Left lung (tissue), 14 donors: ENCODE measurements at places on chromosomes 12 and 14. TPM values are rescaled to one million over a fixed set of nuclear protein-coding genes. Genes with fewer than 3 reads are reported as not detected.

Gene PLD4
- 0.93 TPM for total RNA-seq

Gene RNFT2
- 5.5 TPM for total RNA-seq

Gene LRFN5
- 2.1 TPM for total RNA-seq

Gene TMEM229B
- total RNA-seq, result 3.1 TPM

Gene IRAK4
- 28.4 TPM for total RNA-seq

Gene FICD
- total RNA-seq, result 7.7 TPM

DNA sequence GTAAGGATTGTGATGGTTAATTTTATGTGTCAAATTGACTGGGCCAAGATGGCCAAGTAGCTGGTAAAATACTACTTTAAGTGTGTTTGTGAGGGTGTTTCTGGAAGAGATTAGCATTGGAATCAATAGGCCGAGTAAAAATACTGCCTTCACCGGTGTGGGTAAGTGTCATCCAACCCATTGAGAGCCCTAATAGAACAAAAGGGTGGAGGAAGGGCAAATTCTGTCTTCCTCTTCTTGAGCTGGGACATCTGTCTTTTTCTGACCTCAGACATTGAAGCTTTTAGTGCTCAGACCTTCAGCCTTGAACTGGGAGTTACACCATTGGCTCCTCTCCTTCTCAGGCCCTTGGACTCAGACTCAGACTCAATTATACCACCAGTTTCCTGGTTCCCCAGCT, 8.0 kb upstream of the ETV6 start:
- no peak for DNase-seq

DNA sequence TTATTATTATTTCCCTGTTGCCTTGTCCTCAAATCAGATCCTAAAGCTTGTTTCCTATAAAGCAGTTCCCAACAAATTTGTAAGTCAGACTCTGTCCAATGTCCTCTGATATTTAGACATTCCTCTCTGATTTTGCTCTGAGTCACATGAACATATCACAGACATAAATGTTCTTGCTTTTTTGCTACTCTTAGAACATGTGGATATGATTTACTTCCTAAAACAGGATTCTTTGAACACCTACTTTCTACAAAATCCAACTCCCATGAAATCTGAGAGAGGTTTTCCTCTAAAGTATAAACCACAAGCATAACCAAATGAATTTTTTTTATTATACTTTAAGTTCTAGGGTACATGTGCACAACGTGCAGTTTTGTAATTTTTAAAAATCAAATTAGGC, 181.3 kb upstream of the SLC38A2 start:
- no peak for DNase-seq

- no peak for DNase-seq
Observed at GRCh38 chr12:113231235-113232088, 10.2 kb downstream of the TPCN1 start.

DNA sequence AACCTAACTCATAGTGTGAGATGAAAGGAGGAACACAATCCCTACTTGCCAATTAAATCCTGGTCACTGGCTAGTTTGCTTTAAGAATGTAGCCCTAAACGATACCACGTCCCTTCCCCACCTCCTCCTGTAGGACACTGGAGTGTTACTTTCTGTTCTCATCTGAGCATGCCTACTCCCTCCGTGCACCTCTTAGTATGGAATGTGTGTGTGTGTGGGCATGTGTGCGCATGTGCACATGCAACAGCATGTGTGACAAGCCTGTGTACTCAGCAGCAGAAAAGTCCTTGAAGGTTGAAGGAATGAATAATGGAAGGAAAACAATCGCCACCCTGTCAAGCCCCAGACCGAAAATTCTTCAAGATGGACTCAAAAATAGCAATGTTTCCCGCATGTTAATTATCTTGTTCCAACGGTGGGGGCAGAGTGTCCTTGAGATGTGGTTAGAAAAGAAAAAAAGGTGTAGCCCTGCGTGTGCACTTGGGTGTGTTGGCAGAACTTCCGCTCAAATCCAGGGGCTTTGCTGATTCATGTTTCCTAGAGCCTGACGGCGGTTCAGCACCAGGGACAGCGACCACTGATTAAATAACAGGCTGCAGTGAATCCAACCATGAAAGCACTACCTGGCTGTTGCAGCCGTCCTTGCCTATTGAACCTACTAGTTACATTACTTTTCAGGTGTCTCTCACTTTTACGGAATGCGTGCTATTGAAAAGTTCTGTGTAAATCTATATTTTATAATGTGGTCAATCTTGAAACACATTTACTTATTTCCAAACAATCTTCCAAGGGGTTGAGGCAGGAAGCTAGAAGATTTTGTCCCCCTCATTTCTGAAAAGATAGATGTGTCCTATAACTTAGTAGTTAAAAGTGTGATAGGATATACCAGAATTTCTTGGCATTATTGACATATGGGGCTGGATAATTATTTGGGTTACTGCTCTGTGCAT, 79.8 kb downstream of the SRRM4 start:
- DNase-seq, result no peak

- no peak for DNase-seq
Observed at GRCh38 chr12:48379794-48380193, 29.1 kb upstream of the ZNF641 start.

GRCh38 chr12:125218952-125219351, 153.7 kb downstream of the AACS start:
- no peak for DNase-seq

- DNase-seq, result no peak
Observed at GRCh38 chr12:64347630-64348029, 42.9 kb downstream of the C12orf56 start.

GRCh38 chr14:102772781-102773570, 4.3 kb upstream of the TRAF3 start:
- DNase-seq, result no peak

- DNase-seq, result no peak
Observed at GRCh38 chr12:8549381-8549780, 8.7 kb upstream of the CLEC4E start.
